ENCODE measurements at places on chromosomes 13 and 19. TPM values are rescaled to one million over a fixed set of nuclear protein-coding genes. Genes with fewer than 3 reads are reported as not detected.

The ZNF724 gene
- 20.3 TPM for total RNA-seq

The MEGF8 gene
- 19.6 TPM for total RNA-seq

DNA sequence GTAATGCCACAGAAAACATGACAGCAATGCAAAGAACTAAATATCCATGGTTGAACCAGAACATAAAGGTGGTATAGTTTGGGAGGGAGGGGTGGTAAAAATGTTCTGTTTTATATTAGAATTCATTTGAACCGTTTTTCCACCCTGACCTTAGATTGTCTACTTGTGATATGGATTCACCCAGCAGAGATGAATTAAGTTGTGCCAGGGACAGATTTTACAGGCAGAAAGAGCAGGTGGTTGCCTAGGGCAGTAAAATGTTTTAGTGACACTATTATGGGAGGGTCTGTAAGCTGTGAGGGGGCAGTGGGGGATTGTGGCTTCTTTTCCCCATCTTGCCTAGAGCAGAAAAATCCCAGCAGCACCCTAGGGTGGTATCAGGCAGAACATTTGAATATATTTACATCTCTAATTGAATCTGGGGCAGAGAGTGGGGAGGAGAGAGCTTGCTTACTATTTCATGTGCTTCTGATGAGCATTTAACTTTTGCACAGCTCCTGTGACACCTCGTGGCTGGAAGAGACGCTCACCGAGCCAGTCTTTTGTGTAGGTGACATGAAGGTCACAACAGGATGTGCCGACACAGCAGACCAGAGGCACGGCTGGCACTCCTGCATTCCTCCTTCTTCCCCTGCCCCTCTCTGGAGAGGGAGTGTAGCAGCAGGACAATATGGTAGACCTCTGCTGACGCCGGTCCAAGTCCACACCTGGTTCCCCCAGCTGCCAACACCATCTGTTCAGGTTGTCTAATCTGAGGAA lies 452.3 kb downstream of the IRS2 start:
- no peak for DNase-seq

DNA sequence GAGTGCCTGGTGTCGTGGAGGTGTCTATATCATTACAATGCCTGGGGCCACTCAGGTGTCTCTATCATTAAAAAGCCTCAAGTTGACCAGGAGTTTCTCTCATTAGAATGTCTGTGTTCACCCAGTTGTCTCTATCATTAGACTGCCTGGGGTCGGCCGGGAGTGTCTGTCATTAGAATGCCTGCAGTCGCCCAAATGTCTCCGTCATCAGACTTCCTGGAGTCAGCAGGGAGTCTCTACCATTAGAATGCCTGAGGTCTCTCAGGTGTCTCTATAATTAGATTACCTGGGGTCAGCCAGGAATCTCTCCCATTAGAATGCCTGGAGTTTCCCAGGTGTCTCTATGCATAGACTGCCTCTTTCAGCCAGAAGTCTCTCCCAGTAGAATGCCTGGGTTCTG lies 1477.6 kb downstream of the UQCRFS1 start:
- DNase-seq, result no peak

- DNase-seq, result no peak
Observed at GRCh38 chr13:29959086-29959485, 108.7 kb upstream of the UBL3 start.

DNA sequence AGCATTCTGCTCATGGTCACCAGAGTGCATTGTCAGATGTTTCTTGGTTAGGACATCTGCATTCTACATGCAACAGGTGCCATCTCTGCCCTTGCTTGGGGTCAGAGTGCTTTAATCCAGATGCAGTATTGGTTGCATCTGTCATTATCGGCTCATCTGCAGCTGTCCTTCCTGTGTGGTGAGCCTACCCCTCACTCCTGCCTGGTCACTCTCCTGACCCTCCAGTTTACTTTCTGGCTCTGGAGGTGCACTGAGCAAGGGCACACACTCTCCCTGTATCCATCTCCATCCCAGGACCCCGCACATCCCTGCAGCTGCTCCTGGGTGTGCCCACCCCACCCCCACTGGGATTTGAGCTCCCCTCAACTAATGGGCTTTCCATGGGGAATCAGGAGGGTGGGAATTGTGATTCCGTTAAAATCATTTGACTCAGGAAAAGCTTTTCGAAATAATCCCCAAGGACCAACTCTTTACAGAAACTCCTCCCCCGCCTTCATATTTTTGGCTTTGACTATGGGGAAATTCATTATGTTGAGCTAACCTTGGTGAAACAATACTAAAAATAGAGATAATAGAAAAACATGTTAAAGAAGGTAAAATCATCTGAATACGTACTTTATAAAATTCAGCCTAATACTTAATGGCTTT lies 70.2 kb downstream of the COL4A2 start:
- peak; percentile 79 for DNase-seq

Data from LHCN-M2 (cell line).